ENCODE measurements at places on chromosomes 3 and 15. TPM values are rescaled to one million over a fixed set of nuclear protein-coding genes. Genes with fewer than 3 reads are reported as not detected.

DNA sequence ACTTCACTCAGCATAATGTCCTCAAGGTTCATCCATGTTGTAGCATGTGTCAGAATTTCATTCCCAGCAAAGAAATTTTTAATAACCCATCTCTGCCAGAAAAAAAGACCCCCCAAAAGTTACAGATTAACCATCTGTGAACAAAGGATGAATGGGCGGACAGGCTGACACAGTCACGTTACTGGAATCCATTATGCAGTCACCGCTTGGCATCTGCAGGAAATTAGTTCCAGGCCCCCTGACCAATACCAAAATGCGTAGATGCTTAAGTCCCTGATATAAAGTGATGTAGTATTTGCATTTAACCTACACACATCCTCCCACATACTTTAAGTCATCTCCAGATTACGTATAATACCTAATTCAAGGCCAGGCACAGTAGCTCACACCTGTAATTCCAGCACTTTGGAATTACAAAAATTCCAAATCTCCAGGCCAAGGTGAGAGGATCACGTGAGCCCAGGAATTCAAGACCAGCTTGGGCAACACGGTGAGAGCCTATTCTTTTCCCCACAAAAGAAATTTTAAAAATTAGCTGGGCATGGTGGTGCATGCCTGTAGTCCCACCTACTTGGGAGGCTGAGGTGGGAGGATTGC lies 1.5 kb upstream of the SLC12A8 start:
- no peak for DNase-seq

DNA sequence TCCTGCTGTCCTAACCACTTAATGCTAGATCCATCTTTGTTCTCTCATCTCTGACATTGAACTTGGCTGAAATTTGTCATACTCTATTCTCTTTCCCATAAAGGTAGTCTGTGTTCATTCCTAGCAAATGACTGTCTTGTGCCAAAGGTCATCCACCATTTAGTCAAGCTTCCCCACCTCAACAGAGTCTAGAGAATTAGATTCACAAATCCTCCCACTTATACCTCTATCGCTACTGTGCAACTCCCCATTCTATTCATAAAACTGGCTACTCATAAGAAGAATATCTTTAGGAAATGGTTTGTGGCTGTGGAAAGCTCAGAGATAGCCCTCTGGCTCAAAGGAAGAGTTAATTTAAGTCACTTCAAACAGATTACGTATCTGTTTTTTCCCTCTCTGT lies 59.7 kb upstream of the MBNL1 start:
- no peak for DNase-seq

- DNase-seq: no peak
These were observed 29.8 kb downstream of the HGD start for GRCh38 chr3:120652281-120652680.

DNA sequence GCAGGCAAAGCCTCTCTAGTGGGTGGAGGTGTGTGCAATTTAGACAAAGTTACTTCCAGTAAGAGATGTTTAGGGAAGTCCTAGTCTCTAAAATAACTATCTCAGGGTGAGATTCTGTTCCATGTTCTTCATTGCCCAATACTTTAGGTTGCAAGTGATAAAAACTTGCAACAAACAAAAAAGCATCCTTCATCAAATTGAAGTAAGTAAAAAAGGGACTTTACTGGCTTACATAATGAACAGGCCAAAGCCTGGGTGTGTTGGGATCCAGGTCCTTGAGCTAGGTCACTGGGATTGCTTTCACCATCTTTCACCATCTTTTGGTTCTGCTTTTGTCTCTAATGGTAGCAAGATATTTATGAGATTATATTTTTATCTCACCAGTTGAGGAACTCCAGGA lies 38.3 kb downstream of the CX3CR1 start:
- no peak for DNase-seq

GRCh38 chr3:32454111-32454510 lies 48.5 kb downstream of the CMTM6 start:
- DNase-seq: no peak

DNA sequence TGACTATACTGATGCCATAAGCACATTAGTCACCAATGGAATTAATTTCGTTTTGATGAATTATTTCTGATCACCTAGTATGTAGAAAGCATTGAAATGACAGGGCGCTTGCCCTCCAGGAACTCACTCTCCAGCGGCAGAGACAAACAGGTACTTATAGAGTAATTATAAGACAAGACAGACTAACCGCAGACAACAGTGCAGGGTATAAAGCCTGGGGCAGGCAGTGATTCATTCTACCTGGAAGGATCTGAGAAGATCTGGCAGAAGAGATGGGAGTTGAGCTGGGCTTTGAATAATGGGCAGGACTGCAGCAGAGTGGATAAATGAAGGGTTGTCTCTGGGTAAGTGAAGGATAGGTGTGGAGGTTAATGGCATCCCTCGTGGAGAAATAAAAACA lies 331.8 kb downstream of the FGF12 start:
- no peak for DNase-seq

- DNase-seq: no peak
These were observed 79.9 kb downstream of the NR2F2 start for GRCh38 chr15:96410175-96411055.

GRCh38 chr15:45114076-45114750 lies at the start of the genes DUOX2 and DUOXA2:
Gene DUOX2 (minus strand): TSS chr15:45114172. CDS start chr15:45113411, 761 bp downstream.
Gene DUOXA2 (plus strand): TSS chr15:45114326. CDS start chr15:45114606, 280 bp downstream.
- DNase-seq: no peak

- DNase-seq: no peak
These were observed 584.4 kb upstream of the TBL1XR1 start for GRCh38 chr3:177781686-177782161.

- DNase-seq: no peak
These were observed 11.0 kb upstream of the GPD1L start for GRCh38 chr3:32095431-32095830.

DNA sequence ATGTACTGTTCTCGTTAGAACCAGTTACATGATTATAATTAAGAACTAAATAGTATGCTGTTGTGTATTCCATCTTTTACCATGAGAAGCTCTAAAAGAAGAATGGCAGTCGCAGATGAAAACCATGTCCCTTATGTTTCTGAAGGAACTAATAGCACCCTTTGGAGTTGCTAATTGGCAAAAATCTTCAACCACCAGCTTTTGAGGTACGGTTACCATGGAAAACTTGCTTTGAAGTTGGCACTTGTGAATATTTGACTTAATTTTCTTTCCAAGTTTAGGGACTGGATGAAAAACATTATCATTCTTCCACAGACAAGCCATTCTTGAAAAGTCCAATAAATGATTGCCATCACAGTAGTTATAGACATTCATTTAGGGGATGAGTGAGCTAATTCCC lies 666.6 kb upstream of the ROBO1 start:
- no peak for DNase-seq

DNA sequence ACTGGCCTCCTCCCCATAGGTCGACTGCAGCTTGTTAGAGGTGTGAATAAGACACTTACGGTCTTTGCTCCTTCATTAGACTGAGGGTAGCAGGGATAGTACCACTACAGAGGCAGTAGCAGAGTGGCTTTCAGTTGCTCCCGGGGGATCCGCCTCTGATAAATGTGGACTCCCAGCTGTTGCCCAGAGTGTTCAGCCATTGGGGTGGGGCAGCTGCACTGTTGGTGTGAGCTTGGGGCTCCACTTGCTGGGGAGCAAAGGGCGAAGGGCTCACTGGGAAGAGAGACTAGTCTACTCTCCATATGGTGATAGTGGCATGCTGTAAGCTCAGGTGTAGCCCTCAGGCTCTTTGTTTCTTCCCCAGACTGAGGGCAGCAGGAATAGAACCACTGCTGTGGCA lies 239.1 kb downstream of the LRRN1 start:
- DNase-seq: no peak

Gene SPESP1
- not detected for total RNA-seq

Gene SI
- total RNA-seq: not detected

Gene HIGD1A
- total RNA-seq: 11.8 TPM

Gene ACP3
- total RNA-seq: not detected

Gene MDFIC2
- not detected for total RNA-seq

Gene CFAP20DC
- total RNA-seq: not detected

Gene HSPBAP1
- 8.7 TPM for total RNA-seq
